GF-D8 (cell line): ENCODE measurements at places on chromosomes 5 and 9.

DNA sequence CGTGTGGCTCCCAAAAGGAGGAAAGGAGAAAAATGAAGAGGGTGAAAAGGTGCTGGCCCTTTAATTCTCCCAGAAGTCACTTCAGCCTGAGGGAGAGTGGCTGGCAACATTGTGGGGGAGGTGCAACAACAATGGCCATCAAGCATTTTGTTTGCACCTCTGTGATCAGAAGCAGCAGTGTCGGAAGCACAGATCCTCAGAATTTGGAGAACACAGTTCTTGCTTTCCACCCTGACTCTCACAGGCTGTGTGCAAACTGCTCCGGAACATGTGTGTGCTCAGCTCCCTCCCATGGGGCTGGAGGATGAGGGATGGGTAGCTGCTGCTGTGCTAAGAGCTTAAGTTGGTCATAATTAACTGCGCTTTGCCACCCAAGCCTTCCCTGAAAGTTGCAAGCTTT, 127.1 kb downstream of the DPYSL3 start:
- no peak for DNase-seq

DNA sequence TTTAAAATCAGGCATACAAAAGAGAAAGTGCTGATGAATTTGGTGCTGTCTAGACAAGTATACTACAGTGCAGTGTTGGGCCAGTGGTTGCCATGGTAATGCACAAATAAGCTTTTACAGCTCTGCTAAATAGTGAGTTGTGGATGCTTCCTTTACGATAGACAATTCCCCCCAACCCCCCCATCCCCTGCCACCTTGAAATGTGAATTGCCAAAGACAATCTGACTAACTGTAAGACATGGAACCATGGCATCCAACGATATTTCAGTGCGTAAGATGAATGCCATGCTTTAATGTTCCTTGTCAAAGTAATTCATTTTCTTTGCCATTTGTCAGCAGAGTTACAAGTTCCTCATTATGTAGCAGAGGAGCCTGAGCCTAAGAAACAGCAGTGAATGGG, 91.5 kb upstream of the NREP start:
- no peak for DNase-seq

DNA sequence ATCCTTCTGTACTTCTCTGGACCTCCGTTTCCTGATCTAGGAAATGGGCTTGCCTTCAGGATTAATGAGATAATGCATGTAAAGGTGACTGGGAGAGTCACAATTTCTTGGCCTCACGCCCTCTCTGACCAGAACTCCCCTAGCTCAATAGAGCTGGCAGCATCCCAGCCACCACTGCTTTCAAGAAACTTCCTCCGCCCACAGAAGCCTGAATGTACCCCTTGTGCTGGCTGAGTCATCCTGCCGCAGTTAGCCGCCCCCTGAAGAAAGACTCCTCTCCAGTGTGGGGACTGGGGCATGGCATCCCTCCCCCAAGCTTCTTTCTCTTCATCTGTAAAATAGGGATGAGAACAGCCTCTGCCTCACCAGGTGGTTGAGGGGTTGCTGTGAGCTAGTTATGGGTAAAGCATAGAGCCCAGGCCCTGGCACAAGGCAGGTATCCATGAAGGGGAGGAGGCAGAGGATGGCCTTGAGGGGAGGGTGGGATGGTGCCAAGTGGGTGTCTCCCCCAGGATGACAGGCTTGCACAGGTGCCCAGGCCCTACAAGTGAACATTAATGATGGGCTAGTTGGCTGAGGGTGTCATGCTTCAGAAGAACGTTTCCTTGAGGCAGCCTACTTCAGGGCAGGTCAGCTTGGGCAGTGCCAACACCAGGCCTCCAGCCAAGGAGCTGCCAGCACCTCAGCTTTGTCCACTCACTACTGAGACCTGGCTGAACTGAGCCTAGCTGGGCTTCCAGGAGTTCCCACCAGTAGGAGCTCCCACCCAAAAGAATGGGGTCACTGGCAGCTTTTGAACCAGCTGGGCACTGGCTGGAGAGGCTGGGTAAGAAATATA, 3.4 kb downstream of the PDLIM4 start:
- DNase-seq, result no peak

DNA sequence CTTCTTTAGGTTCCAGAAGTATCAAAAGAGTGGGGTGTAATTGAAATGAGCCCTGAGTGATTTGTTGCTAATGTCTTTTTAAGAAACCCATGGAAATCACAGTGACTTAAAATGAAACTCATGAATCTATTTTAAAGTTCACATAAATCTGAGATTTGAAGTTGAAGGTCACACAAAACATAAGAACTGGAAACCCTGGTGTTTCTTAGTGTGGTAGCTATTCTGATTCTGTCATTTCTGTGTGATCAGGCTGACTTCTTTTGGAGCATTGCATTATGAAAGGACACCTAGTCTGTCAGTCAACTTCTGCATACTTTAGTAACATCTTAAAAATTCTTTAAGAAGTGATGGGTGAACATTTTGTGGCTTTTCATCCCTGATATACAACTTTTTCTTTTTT, 448.8 kb downstream of the TLE4 start:
- DNase-seq, result no peak

DNA sequence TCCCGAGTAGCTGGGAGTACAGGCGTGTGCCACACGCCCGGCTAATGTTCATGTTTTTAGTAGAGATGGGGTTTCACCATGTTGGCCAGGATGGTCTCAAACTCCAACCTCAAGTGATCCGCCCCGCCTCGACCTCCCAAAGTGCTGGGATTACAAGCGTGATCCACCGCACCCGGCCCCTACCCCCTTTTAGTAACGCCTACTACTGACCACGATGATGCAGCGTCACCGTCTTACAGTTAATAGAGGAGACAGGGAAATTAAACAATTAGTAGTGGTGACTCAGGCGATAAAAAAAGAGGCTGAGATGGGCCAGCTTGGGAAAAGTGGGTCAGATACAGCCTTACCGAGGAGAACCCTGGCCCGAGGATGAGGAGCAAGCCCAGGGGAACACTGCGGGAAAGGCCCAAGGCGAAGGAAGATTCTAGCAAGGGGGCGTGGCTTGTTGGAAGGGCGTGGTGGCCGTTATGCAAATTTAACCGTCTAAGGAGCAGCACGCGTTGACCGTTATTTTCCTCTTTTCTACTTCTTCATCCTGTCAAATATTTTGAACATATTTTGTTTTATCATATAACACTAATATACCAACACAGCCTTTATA, 1.6 kb upstream of the SETX start:
- DNase-seq, result no peak

GRCh38 chr5:139839232-139839815, 43.7 kb downstream of the PSD2 start:
- no peak for DNase-seq

DNA sequence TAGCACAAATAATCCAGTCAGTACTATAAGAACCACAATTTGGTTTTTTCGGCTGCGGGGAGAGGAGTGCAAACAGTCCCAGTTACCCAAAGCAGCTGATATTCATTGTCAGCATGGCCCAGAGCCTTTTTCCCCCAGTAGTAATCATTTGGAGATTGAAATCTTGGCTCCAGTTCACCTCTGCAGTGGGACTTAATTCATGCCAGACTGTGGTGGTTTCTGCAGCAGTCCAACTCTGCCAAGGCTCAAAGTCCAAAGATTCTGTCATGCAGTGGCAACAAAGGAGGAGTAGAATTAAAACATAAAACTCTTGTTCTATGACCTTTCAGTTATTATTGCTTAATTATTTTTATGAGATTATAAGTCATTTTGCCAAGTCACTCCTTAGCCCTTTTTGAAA, 25.0 kb upstream of the TRIM36 start:
- DNase-seq, result no peak

- no peak for DNase-seq
These were observed 422.3 kb downstream of the CAAP1 start for GRCh38 chr9:26470284-26470683.

GRCh38 chr9:18723366-18723765, 249.4 kb downstream of the ADAMTSL1 start:
- DNase-seq, result no peak

- no peak for DNase-seq
These were observed 73.4 kb downstream of the FBXO38 start for GRCh38 chr5:148457183-148457620.

- no peak for DNase-seq
These were observed 628.0 kb upstream of the CDH18 start for GRCh38 chr5:20615888-20616563.

DNA sequence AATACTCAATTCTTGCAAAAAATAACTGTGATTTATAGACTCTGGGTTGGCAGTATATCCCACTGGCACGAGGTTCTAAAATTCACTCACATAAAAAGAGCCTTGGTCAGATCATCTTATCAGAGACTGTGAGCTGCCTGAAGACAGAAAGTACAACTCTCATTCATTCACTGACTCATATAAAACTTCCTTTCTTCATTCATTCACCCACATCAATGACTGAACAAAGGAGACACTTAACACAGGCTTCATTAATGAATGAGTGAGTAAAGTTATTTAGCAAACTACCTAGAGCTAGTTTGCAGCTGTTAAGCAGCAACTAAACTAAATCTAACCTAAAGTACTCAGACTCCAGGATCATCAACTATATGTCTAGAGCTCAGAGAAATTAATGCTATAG, 214.7 kb downstream of the DENND1A start:
- DNase-seq, result no peak

DNA sequence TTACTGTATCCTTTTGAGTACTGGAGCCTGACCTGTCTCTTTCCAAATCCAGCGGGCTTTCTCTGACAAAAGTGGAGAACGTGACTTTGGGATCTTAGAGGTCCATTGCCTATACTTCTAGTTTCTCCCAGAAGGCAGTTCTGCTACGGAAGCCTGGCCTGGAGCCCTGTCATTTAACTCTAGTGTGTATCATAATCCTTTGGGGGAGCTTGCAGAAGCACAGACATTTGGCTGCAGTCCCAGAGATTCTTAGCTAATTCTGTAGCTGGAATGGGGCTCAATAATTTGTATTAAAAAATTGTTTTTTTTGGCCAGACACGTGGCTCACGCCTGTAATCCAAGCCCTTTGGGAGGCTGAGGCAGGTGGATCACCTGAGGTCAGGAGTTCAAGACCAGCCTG, 3.0 kb downstream of the HARS2 start:
- no peak for DNase-seq

GRCh38 chr9:33852216-33852826, 35.4 kb downstream of the UBE2R2 start:
- DNase-seq, result peak; percentile 8

DNA sequence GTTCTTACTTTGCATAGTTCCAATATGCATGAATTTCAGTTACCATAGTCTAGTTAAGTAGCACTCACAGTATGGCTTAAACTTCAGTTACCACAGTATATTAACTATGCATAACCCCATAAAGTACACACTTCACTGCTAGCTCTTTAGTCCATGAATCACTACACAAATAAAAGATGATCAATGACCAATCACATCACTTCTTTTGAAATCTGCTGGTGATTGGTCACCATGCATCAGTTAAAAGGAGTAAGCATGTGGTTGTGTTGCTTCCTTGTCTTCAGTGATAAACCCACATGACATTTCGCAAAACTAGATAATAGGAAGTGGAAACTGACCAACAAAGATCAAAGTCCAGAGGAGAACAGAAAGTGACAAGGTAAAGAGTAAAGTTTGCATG, 79.0 kb downstream of the TAF11L14 start:
- no peak for DNase-seq

- DNase-seq, result no peak
These were observed 23.4 kb downstream of the WNK2 start for GRCh38 chr9:93207326-93207814.

DNA sequence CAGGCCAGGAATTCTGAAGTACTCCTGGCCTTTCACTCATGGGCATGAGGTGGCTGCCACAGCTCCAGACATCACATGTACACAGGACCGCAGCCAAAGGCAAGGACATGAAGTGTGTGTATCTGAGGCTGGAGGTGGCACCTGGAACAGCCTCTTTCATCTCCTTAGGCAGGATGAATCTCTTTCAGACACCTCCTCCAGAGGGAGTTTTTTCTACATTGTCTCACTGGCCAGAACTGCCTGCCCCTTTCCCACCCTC, 142.8 kb downstream of the BARX1 start:
- DNase-seq, result no peak

- DNase-seq, result no peak
These were observed 434.1 kb downstream of the PLK2 start for GRCh38 chr5:58025809-58026208.

- no peak for DNase-seq
These were observed 536.9 kb upstream of the WWC1 start for GRCh38 chr5:167754501-167755021.

GRCh38 chr5:148993283-148993936, 69.5 kb downstream of the SH3TC2 start:
- DNase-seq, result no peak

- DNase-seq, result no peak
These were observed 93.6 kb downstream of the SEMA6A start for GRCh38 chr5:116480894-116481510.

- DNase-seq, result no peak
These were observed 320.9 kb upstream of the RPS23 start for GRCh38 chr5:82599030-82599429.

GRCh38 chr9:123360161-123361085, 4.4 kb downstream of the CRB2 start:
- DNase-seq, result no peak

DNA sequence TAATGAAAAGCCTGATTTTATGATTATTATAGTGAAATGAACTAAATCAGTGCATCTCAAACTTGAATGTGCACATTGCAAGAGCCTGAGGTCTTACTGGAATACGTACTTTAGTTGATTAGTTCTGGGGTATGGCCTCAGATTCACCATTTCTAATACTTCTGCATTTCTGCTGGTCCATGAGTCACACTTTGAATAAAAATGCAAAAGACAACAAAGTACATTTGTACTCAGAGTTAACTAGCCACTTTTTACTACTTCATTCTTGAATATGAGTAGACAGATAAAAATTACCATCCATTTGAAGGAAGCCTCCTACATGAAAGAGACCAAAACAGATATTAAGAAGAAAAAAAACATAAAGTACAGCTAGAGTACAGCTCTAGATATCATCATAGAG, 27.1 kb upstream of the PRR16 start:
- no peak for DNase-seq

GRCh38 chr9:88746743-88747398, 211.9 kb downstream of the NXNL2 start:
- DNase-seq, result no peak

GRCh38 chr9:81245254-81245956, 443.9 kb downstream of the TLE1 start:
- no peak for DNase-seq

DNA sequence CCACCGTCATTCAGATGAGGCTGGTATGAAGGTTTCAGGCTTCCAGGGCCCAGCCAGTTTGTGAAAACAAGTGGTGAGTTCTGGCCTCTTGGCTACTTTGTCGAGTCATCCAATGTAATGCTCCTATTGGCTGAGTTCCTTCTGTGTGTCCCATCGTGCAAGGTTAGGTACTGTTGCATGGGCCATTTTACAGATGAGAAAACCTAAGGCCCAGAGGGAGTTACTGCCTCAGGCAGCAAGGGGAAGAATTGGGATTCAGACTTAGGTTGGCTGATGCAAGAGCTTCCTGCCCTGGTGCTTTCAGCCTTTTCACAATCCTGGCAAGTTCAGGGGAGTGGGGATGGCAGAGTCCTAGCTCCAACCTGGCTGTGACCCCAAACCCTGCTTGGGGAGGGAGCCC, 17.4 kb upstream of the PITX1 start:
- DNase-seq, result no peak

GRCh38 chr5:154110716-154111115, 71.9 kb downstream of the MFAP3 start:
- DNase-seq, result no peak
